ENCODE measurements at places on chromosomes 6 and 20.

- DNase-seq = no peak
Observed at GRCh38 chr6:168232989-168233874, 86.3 kb downstream of the DACT2 start.

DNA sequence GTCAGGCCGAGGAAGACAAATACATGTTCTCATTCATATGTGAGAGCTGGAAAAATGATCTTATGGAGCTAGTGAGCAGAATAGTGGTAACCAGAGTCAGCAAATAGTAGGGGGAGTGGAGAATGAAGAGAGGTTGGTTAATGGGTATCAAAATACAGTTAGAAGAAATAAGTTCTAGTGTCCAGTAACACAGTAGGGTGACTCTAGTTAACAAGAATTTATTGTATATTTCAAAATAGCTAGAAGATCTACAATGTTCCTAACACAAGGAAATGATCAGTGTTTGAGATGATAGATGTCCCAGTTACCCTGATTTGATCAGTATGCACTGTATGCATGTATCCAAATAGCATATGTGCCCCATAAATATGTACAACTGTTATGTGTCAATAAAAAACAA, 128.4 kb downstream of the BCKDHB start:
- DNase-seq = no peak

DNA sequence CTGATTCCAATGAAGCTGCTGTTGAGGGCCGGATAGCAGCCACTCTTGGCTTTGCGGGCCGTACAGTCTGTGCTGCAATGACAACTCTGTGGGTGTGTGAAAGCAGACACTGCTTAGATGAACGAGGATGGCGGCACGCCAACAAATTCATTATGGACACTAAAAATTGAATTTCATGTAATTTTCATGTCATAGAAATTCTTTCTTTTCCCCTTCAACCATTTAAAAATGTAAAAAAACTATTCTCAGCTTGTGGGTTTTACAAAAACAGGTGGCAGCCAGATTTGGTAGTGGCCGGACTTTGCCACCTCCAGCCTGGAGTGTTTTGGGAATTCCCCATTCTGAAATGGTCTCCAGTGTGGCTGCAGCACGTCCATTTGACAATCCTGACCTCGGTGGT, 26.0 kb downstream of the MAS1 start:
- DNase-seq = no peak

DNA sequence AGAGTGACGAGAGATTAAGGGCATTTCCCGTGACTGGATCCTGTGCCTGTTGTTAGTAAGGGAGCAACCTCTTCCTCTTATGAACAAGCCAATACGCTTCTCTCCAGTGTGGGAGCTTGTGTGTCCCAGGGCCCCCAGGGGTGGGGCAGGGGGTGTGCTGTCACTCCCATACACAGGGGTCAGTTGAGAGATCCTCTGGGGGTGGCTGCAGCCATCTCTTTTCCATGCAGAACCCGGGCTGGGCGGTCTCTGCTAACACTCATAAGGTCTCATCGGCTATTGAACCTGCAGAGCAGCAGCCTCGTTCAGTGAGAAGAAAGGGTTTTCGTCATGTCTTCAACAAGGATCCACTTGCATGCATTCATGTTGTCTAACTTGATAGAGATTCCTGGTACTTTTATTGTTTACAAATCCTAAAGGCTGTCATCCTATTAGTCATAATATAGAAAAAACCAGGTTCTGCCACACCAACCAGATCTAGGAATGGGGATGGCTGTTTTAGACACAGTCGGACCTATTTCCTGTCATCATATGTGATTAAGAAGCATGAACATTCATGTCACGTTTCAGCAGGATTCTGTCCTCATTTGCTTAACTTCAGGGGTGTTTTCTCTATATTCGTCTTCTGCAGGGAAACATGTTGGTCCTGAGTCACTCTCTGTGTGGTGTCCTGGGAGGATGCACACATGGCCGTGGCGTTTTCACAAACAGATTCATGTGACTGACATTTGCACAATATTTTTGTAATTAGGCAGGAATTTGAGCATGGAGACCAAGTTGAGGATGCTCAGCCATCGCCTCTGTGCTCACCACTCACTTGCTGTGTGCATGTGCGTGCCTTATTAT, 13.3 kb upstream of the THBS2 start:
- DNase-seq = no peak

GRCh38 chr20:4997222-4997621, 4.1 kb downstream of the SLC23A2 start:
- no peak for DNase-seq

DNA sequence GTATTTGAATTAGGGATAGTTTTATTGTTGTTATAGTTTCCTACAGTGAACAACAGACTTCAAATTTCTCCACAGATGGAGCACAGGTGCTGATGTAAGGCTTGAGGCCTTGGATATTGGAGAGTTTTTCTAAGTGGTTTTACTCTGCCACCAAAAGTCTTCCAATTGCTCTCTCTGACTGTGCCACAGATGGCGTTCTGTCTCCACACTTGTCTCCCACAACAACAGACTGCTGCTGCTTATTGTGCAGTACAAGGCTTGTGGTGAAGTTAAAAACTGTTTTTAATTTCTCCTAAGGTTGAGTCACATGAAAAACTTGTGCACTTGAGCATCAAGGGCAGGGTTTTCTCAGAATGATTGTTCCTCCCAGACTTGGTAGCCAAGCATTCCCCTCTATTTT, 460.9 kb upstream of the KHDRBS2 start:
- DNase-seq = peak; percentile 74

DNA sequence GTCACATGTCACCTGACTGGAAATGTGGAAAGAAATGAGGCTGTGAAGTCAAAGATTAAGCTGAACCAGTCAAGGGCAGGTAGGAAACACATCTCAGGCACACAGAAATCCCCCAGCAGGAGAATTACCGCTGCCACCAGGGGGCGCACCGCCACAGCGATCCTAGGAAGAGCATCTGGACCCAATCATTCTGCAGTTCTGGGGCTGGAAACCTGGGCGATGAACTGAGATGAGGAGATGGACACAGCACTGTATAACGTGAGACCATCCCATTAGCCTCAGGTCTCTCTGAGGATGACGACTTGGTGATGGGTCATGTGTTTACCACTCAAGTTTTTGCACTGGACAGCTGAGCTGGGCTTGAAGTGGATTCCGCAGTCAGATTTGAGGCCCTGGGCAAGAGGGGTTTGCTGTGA, 6.5 kb upstream of the SLC24A3 start:
- DNase-seq = peak; percentile 21

DNA sequence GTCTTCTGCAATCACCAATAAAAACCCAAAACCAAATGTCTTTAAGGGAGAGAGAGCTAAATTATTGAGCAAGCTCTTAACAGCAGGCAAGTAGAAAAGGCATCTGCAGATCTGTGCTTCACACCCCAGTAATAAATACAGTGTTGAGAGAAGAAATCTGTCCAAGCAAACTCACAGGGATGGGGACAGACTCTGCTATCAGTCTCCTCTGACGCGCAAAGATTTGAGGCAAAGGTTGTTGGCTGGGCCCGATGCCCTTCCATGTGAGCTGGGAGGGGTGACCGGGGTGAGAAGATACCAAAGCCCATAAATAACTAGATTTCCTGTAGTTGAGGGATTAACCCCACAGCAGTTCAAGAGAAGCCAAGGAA, 315.2 kb upstream of the SOX4 start:
- DNase-seq = no peak

GRCh38 chr6:151390851-151391470, 398 bp downstream of the ZBTB2 start:
- DNase-seq = peak; percentile 63

- no peak for DNase-seq
Observed at GRCh38 chr6:151425561-151425960, 26.4 kb downstream of the RMND1 start.

DNA sequence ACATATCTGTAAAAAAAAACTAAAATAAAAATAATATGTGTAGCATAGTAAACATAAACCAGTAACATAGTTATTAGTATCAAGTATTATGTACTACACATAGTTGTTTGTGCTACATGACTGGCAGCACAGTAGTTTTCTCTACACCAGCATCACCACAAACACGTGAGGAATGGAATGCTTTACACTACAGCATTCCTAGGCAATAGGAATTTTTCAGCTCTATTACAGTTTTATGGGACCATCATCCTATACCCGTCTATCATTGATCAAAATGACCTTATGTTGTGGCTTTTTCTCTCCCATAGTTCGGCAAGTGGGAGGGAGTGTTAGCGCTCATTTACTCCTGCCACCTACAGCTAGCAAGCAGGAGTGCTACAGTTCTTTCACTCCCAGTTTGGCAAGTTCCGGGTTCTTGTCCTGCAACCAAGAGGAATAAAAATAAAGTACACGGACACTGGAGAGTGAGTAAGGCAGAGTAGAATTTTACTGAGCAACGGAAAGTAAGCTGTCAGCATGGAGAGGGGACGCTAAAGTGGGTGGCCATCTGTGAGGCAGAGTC, 196.8 kb upstream of the HSF2 start:
- DNase-seq = no peak

- no peak for DNase-seq
Observed at GRCh38 chr20:41938353-41938752, 320.2 kb upstream of the CHD6 start.

DNA sequence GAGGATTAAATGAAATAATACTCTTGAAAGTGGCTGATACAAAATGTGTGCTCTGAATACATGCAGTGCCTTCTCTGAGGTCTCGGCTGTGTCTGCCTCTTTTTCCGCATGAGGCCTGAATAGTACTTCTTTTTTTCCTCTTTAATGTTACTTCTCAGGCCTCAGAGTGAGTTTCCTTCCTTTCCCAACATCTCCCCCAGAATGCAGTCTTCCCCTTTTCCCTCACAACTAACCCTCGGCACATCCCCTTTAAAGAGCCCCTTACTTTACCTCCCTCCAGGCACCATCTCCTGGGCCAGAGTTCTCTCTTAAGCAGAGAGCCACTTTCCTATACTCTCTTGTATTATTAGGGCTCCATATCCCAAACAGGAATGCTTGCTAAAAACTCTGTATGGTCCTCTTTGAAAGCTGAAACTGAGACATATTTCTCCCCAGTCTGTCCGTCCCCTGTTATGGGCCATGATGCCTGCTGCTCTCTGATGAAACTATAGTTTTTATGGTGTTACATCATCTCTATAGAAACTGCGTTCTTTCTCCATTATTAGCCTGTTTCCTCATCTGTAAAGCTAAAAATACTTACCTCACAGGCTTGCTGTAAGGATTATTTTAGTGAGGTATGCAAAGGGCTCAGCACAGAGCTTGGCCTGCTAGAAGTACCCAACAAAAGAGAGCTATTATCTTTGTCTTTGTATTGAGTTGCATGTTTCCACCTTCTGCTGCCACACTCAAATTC, 2.3 kb downstream of the PLAGL2 start:
- no peak for DNase-seq

DNA sequence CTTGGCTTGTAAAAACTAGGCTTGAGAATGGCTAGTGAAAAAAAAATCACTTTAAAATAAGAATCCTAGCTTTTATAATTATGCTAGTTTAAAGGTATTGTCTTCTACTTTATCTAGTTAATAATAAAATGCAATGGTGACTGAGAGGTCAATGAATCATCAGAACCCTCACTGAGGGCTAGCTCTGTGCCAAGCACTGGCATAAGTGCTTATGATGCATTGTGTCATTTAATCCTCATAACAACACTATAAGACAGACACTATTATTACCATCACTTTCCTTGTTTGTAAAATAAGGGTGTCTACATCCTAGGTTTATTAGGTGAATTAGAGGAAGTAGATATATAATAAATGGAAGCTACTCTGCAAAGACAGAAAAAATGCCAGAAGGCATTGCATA, 144.3 kb downstream of the F13A1 start:
- DNase-seq = no peak

- no peak for DNase-seq
Observed at GRCh38 chr20:50073500-50073899, 39.5 kb downstream of the UBE2V1 start.

GRCh38 chr20:31517373-31517772, 3.1 kb downstream of the HM13 start:
- DNase-seq = no peak

DNA sequence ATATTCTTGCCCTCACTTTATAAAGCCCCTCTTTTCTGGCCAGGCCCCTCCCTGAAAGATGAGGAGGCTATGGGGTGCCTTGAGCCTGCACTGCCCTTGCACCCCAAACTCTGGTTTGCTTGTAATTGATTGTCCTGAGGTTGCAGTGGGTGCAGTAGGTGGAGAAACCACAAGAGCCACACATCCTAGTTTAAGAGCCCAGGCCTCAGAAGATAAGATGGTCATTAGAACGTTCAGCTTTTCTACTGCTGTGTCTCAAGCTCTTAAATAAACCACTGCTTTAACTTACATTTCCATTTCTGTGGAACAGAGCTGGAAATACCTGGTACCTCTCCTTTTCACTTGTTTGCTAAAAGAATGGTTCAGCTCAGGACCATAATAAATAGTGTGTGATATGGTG, 9.0 kb downstream of the MRAP2 start:
- DNase-seq = no peak

DNA sequence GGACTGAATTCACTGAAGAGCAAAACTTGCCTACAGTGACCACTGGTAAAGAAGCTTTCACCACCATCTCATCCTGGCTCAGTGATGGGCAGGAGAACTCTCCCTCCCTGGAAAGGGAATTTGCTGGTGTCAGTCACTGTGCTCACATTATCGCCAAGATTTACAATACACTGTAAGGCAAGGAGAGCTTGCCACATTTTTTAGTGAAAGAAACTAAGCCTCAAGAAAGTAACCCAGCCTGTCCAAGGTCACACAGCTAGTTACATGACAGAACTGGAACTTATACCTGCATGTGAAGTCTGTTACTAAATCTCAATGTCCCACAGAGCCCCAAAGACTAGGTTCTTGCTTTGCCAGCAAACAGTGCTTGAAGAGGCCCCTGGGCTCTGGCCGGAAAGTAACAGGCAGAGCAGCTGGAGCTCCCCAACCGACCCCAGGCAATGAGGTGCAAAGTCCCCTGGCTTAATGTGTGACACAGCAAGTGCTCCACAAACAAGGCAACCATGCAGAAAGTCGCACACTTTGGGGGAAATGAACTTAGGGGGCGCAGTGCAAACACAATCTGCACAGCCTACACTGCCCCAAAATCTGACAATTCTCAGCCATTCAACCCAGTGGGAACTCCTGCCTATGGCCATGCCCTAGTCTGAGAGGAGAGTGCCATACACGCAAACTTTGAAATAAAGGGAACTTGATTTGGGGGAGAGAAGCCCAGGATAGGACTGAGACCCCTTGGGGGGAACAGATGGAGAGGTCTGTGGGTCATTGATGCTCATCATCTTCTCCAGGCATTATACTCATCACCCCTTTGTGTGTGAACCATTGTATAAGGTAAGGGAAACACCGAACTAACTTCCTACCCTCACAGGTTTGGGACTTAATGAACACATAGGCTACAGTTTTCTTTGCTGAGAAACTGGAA, 1.9 kb downstream of the BCL2L1 start:
- DNase-seq = peak; percentile 59

Data from globus pallidus (tissue), 1 donor.